Activated T-helper 2 cell treated with anti-CD3 and anti-CD28 coated beads, Interferon-gamma antibody, Interleukin-2, Interleukin-4, amounts not matched to agents 10 μg/mL and 5 μg/mL and 100 μg/mL, durations not matched to agents 14 hours and 24 hours and 36 hours (primary cell): ENCODE measurements at places on chromosomes 1 and 21.

DNA sequence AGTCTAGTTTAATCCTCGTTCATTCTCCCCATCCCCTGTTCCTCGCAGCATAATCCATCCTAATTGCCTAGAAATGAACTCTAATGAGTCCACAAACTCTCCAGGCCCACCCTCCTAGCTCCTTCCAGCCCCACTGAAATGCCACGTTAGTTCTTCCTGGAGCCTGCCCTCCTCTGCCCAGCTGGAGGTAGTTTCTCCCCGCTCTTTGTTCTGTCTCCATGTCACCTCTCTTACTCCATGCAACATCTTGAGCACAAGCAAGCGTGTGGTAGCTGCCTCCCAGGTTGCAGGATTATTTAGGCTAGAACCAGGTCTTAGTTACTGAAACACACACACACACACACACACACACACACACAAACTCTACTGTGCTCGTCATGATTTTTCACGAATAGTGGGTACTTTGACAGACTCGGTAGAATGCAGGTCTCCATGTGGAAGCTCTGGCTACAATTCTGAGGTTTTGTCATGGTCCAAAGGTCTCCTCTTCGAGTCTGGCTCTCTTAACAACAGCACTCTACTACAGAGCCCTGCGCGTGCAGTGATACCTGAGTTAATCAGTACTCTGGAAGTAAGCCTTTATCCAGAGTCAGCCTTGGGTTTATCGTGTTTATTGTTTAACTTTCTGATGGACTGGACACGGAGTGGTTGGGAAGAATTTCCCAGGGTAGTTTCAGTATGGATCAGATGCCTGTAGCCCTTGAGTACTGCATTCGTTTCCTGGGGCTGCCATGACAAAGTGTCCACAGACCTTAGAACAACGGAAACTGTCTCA, 27.5 kb downstream of the HUNK start:
- DNase-seq = no peak
- peaks cover 1% of the 10 kb centered on the region for H3K27me3 ChIP-seq
- H3K4me1 ChIP-seq = no peaks in the 10 kb centered on the region
- no peak overlapping the region for H3K27ac ChIP-seq
- H3K36me3 ChIP-seq = no peaks in the 10 kb centered on the region

- no peaks in the 10 kb centered on the region for H3K4me1 ChIP-seq
- no peak for DNase-seq
- H3K4me3 ChIP-seq = no peak overlapping the region
- no peaks in the 10 kb centered on the region for H3K36me3 ChIP-seq
- H3K27ac ChIP-seq = no peak overlapping the region
- H3K27me3 ChIP-seq = peaks cover 14% of the 10 kb centered on the region
Observed at GRCh38 chr1:160408864-160409263, 8.5 kb downstream of the VANGL2 start.

DNA sequence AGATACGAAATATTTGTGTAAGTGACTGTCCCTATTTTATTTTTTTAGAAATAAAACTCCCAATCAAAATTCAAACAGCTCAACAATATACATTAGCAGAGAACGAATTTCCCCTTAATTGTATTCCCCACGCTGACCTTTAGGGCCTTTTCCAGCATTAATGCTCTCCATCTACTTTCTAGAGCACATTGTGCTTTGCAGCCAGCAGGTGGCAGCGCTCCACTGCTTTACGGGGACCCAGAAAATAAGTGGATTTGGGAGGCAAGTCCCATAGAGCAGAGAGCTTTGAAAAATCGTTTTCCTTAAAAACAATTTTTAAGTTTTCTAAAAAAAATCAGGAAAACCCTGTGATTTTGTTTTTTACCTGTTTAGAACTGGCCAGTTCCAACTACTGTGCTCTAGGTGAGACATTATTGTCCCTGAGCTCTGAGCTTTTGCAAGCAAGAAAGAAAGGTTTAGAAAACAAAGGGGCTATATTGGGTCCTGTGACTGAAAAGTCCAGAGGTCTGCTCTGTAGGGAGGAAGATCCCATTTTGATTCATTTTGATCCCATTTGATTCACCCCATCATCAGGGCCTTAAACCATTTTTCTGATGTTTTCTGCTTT, 144.4 kb upstream of the ZNF644 start:
- H3K4me3 ChIP-seq = no peak overlapping the region
- no peak for DNase-seq
- H3K4me1 ChIP-seq = no peaks in the 10 kb centered on the region
- H3K36me3 ChIP-seq = no peaks in the 10 kb centered on the region

GRCh38 chr1:32501865-32502264, 37.0 kb downstream of the ZBTB8B start:
- H3K4me1 ChIP-seq = peaks cover 7% of the 10 kb centered on the region
- peak overlapping the region; percentile 2 for H3K4me3 ChIP-seq
- no peak for DNase-seq
- H3K36me3 ChIP-seq = no peaks in the 10 kb centered on the region

GRCh38 chr1:168881656-168882260, 152.8 kb upstream of the DPT start:
- peaks cover 3% of the 10 kb centered on the region for H3K27me3 ChIP-seq
- H3K27ac ChIP-seq = no peak overlapping the region
- no peaks in the 10 kb centered on the region for H3K36me3 ChIP-seq
- no peak overlapping the region for H3K4me3 ChIP-seq

DNA sequence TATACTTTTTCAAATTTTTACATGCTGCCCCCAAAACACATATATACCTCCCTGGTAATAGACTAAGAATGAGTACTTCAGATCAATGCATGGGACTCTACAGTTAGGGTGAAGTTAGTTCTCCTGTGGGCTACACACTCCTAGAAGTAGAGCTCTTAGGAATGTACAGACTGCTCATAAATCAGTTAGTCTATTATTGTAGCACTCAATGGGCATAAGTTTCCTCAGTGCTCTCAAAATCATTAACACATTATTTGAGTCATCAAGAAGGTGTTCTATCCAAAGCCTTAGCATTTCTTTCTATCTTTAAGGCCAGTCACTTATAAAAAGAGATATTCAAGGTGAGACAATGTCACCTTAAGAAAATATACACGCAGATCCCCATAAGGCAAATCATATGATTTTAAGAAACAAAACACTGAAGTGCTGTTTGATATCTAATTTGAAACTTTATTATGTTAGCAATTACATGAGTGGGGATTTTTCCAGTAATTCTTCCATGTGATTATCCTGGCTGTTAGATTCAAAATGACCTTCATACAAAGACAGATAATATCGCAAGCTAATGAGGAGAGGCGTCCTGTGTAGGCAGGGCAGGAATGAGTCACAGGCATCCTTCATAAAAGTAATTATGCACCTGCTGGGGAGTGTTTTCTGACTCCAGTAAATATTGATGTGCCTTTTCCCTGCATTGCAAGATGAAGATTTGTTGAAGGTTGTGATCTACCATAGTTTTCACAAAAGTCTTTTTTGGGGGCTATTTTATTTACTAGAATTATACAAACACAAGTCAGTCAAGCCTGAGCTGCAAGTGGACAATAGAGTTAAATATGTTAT, 167.2 kb upstream of the ATP1B1 start:
- H3K36me3 ChIP-seq = no peaks in the 10 kb centered on the region
- DNase-seq = no peak
- no peak overlapping the region for H3K4me3 ChIP-seq

DNA sequence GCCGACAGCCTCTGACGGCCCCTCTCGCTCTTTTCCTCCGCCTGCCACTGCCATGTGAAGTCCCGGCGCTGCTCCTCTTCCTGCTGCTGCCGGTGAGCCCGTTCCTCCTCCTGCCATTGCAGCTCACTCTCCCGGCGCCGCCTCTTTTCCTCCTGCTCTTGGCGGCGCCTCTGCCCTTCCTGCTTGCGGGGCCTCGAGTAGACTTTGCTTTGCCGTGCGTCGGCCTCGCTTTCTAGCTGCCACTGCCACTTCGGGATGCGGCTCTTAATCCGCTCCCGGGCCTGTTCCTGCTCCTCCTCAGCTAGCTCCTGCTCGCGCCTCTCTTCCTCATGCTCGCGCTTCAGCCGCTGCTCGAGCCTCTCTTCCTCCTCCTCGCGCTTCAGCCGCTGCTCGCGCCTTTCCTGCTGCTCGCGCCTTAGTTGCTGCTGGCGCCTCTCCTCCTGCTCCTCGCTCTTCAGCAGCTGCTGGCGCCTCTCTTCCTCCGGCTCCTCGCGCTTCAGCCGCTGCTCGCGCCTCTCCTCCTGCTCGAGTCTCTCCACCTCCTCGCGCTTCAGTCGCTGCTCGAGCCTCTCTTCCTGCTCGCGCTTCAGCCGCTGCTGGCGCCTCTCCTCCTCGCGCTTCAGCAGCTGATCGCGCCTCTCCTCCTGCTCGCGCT, 4.3 kb downstream of the TCHH start:
- peak; percentile 29 for DNase-seq
- H3K4me3 ChIP-seq = no peak overlapping the region
- H3K36me3 ChIP-seq = peaks cover 3% of the 10 kb centered on the region
- peaks cover 3% of the 10 kb centered on the region for H3K27me3 ChIP-seq
- peaks cover 2% of the 10 kb centered on the region for H3K4me1 ChIP-seq

GRCh38 chr1:206518206-206518605, 10.9 kb downstream of the RASSF5 start:
- no peak for DNase-seq
- H3K4me1 ChIP-seq = no peaks in the 10 kb centered on the region
- no peaks in the 10 kb centered on the region for H3K36me3 ChIP-seq
- H3K27ac ChIP-seq = no peak overlapping the region
- peaks cover 1% of the 10 kb centered on the region for H3K27me3 ChIP-seq
- no peak overlapping the region for H3K4me3 ChIP-seq

GRCh38 chr21:43892984-43893535, 28.0 kb downstream of the AGPAT3 start:
- no peak for DNase-seq
- peak overlapping the region; percentile 56 for H3K4me3 ChIP-seq
- peak overlapping the region; percentile 83 for H3K27ac ChIP-seq
- peaks cover 39% of the 10 kb centered on the region for H3K4me1 ChIP-seq
- H3K36me3 ChIP-seq = peaks cover 59% of the 10 kb centered on the region

GRCh38 chr1:248779350-248779749, 23.8 kb upstream of the LYPD8 start:
- H3K4me1 ChIP-seq = no peaks in the 10 kb centered on the region
- no peak overlapping the region for H3K4me3 ChIP-seq
- no peak overlapping the region for H3K27ac ChIP-seq
- no peak for DNase-seq

GRCh38 chr1:202293569-202293968, 48.2 kb downstream of the UBE2T start:
- DNase-seq = no peak
- H3K4me1 ChIP-seq = peaks cover 21% of the 10 kb centered on the region
- H3K27ac ChIP-seq = no peak overlapping the region

DNA sequence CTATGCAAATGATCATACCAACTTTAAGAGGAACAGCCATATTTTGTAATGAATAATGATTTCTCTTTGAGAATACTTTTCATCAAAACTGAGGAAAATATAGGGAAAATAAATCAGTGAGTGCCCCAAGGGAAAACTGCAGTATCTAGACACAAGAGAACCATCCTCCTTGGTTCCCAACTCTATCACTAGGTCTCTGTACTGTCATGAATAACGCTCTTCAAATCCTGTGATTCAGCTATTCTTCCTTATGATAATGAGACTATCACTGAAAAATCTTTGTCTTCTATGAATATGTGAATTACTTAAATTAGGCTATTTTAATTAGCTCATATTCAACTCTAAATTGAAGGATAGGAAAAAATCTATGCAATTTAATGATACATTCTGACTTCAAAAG, 2.3 kb downstream of the OR2L5 start:
- H3K27ac ChIP-seq = no peak overlapping the region
- H3K4me3 ChIP-seq = no peak overlapping the region
- no peaks in the 10 kb centered on the region for H3K27me3 ChIP-seq
- H3K36me3 ChIP-seq = no peaks in the 10 kb centered on the region

DNA sequence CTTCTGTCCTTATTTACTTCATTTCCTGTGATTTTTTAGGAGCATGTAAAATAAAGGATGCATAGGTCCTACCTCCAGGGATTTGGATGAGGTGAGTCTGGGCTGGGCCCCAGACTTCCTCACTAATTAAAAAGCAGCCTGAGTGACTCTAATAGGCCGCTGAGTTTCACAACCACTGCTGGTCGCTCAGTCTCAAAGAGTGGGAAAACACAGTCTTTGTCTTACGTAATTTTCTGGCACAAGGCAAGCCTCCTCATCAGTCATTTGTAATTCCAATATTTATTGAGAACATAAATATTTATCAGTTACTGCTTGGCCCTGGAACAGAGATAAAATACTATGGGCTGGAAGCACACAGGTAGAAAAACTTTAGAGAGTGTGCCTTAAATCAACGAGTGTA, 195.4 kb upstream of the RUNX1 start:
- no peak overlapping the region for H3K4me3 ChIP-seq
- H3K27me3 ChIP-seq = no peaks in the 10 kb centered on the region
- DNase-seq = no peak

DNA sequence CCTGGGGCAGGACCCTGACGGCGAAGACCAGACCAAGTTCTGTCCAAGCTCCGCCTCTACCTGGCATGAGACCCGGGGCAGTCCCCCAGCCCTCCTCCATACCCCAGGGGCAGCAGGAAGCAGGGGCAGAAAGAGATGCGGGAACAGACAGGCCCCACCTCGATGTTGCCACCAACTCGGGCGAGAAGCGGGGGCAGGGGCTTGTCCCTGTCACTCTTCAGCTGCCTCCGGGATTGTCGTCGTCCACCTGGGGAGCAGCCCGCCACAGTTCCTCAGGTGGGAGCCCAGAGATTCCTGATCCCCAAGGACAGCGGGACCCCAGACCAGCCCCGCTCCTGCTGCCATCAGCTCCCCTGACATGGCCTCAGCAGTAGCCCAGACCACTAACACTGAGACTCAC, 54.8 kb downstream of the CHD5 start:
- DNase-seq = no peak
- no peaks in the 10 kb centered on the region for H3K27me3 ChIP-seq
- no peaks in the 10 kb centered on the region for H3K36me3 ChIP-seq

- no peak overlapping the region for H3K27ac ChIP-seq
- H3K4me1 ChIP-seq = no peaks in the 10 kb centered on the region
- no peak overlapping the region for H3K4me3 ChIP-seq
Observed at GRCh38 chr1:90800012-90800717, 83.1 kb upstream of the BARHL2 start.

- no peak overlapping the region for H3K27ac ChIP-seq
- no peaks in the 10 kb centered on the region for H3K36me3 ChIP-seq
- no peaks in the 10 kb centered on the region for H3K27me3 ChIP-seq
- H3K4me1 ChIP-seq = no peaks in the 10 kb centered on the region
- no peak for DNase-seq
Observed at GRCh38 chr1:37051346-37051745, 17.0 kb upstream of the GRIK3 start.

- H3K36me3 ChIP-seq = no peaks in the 10 kb centered on the region
- no peaks in the 10 kb centered on the region for H3K27me3 ChIP-seq
- no peak for DNase-seq
- no peaks in the 10 kb centered on the region for H3K4me1 ChIP-seq
Observed at GRCh38 chr1:81894867-81895266, 94.1 kb downstream of the ADGRL2 start.

DNA sequence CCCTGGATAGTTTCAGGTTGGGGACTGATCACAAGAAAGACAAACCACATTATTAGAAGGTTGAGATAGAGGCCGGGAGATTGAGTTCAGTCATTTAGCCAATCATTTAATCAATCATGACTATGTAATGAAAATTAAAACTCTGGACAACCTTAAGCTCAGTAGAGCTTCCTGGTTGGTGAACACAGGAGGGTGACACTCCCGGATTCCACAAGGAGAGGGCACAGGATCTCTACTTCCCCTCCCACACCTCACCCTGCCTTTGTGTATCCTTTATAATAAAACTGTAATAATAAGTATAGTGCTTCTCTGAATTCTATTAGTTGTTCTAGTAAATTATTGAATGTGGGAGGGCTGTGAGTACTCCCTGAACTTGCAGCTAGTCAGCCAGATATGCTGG, 150.1 kb downstream of the PIK3R3 start:
- no peak overlapping the region for H3K4me3 ChIP-seq
- DNase-seq = no peak
- no peaks in the 10 kb centered on the region for H3K27me3 ChIP-seq
